HepG2 (cell line): ENCODE measurements at places on chromosomes 5 and 9. TPM values are rescaled to one million over a fixed set of nuclear protein-coding genes. Genes with fewer than 3 reads are reported as not detected.
A peak's percentile ranks its signal among the peaks of the same experiment; 100 is the strongest.

DNA sequence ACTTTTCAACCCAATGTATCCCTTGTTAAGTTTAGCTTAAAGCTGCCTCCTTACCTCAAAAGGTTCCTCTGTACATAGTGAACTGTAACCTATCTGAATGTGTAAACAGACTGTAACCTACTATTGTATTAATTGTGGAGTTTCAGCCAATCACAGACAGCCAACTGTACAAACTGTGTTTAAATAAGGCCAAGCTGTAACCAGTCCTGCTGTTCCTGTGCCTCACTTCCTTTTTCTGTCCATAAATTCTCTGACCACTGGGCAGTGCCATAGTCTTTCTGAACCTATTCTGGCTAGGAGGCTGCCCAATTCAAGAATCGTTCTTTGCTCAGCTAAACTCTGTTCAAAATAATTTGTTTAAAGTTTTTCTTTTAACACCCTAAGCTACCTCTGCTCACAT lies 74.7 kb upstream of the DAPK1 start:
- H3K27me3 ChIP-seq: no peaks in the 10 kb centered on the region; the same call in 1 of the 2 replicates
- no peaks in the 10 kb centered on the region for H3K4me1 ChIP-seq
- no peaks in the 10 kb centered on the region for H3K36me3 ChIP-seq
- H3K27ac ChIP-seq: no peak overlapping the region
- no peak for DNase-seq

GRCh38 chr9:74036549-74037231 lies 460.4 kb upstream of the RORB start:
- no peaks in the 10 kb centered on the region for H3K36me3 ChIP-seq
- H3K27ac ChIP-seq: no peak overlapping the region
- no peaks in the 10 kb centered on the region for H3K27me3 ChIP-seq
- H3K4me3 ChIP-seq: no peak overlapping the region

DNA sequence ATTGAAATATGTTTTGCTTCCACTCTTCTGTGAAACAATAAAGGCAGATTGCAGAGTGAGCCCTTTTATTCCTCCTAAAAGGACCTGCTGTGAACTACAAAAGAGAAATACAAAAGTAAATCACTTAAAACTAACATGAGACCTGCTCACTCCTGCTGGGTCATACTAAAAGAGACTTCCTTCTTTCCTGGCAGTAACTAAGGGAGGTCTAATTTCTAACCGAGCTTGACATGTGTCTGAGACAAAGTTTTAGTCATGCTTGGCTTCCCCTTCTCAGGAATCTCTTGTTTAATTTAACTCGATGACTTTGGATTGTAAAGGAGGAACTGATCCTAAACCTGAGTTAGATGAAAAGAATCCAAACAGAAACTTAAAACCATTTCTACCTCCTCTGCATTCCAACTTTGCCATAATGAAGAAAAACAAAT lies 86.4 kb upstream of the CDH6 start:
- H3K27me3 ChIP-seq: no peaks in the 10 kb centered on the region
- H3K36me3 ChIP-seq: no peaks in the 10 kb centered on the region
- no peak for DNase-seq
- no peak overlapping the region for H3K27ac ChIP-seq
- H3K4me1 ChIP-seq: no peaks in the 10 kb centered on the region

MARCHF3 gene
- 9.0 and 11.9 TPM in 2 replicates for total RNA-seq

TLR4 gene
- 0.22 and 0.34 TPM in 2 replicates for total RNA-seq

GRCh38 chr5:169668732-169669131 lies 31.7 kb downstream of the DOCK2 start:
- no peak overlapping the region for H3K27ac ChIP-seq
- H3K27me3 ChIP-seq: no peaks in the 10 kb centered on the region; the same call in 2 of the 3 replicates
- DNase-seq: no peak

GRCh38 chr9:101706261-101706798 lies 32.1 kb downstream of the GRIN3A start:
- H3K27ac ChIP-seq: no peak overlapping the region
- no peak overlapping the region for H3K4me3 ChIP-seq

ENTPD8 gene
- total RNA-seq: 0.21 and 0.44 TPM in 2 replicates

ZFP37 gene
- 3.7 and 5.6 TPM in 2 replicates for total RNA-seq

DNA sequence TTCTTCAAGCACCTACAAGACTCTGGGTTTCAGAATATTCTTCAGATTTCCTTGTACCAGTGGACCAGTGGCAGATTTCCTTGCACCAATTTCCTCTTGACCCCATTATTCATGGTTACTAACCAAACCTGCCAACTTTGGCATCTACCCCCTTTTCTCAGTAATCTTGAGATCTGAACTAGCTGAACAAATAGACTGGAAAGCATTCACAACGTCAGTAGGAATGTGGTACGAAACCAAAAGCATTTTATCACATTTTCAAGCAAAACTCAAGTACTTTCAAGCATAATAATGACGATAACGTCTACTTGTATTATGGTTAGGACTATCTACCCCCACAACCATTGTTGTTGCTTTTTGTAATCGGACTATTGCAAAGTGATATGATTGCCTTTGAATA lies 1217.3 kb downstream of the PTPRD start:
- no peaks in the 10 kb centered on the region for H3K36me3 ChIP-seq
- no peak for DNase-seq
- H3K4me3 ChIP-seq: no peak overlapping the region
- no peaks in the 10 kb centered on the region for H3K27me3 ChIP-seq
- no peak overlapping the region for H3K27ac ChIP-seq

GRCh38 chr5:44225231-44226160 lies 163.7 kb downstream of the FGF10 start:
- no peaks in the 10 kb centered on the region for H3K27me3 ChIP-seq
- no peak for DNase-seq
- no peak overlapping the region for H3K4me3 ChIP-seq
- no peaks in the 10 kb centered on the region for H3K36me3 ChIP-seq
- no peaks in the 10 kb centered on the region for H3K4me1 ChIP-seq

DNA sequence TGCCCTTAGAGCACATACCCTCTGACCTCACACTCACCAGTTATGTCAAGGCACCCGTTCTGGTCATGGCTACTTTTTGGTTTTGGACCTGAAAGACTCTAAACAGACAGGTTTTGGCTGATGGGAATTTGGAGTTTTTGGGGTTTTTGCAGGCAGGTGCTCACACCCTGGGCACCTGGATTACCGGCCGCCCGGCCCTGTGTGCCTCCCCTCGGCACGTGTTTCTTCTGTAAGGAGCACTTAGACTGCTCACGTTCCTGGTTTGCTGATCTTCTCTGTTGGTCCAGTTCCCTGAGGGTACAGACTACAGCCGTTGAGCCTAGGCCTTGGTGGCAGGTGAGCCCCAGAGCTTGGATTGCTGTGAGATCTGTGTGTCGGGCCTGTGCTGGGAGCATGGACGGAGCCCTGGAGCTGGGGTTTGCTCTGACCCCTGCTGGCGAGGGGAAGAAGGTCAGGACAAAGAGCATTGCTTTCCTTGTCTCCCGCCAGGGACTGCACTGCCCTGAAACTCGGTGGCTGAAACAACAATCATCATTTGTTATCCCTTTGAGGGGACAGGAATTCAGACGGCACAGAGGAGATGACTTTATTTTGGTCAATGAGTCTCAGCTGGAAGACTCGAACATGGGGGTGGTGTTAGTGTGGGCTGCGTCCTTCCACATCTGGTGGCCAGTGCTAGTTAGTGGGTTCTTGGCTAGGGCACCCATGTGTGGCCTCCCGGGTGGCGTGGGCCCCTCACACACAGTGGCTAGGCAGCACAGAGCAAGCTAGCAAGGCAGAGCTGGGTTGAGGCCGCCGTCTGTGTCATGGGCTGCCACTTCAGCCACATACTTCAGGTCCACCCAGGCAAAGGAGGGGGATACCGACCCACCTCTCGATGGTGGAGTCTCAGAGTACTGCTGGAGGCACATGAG lies 76.4 kb downstream of the EHMT1 start:
- H3K4me1 ChIP-seq: peaks cover 63% of the 10 kb centered on the region
- H3K27ac ChIP-seq: no peak overlapping the region
- H3K27me3 ChIP-seq: no peaks in the 10 kb centered on the region

BHMT2 gene
- 18.8 and 24.1 TPM in 2 replicates for total RNA-seq

IFNE gene
- not detected in 2 replicates for total RNA-seq

ZNF879 gene
- total RNA-seq: 2.6 and 2.8 TPM in 2 replicates

- H3K4me1 ChIP-seq: no peaks in the 10 kb centered on the region
- H3K36me3 ChIP-seq: no peaks in the 10 kb centered on the region
- H3K27ac ChIP-seq: no peak overlapping the region
- no peak overlapping the region for H3K4me3 ChIP-seq
- no peaks in the 10 kb centered on the region for H3K27me3 ChIP-seq
Observed at GRCh38 chr9:28378231-28378630, 805.0 kb upstream of the C9orf72 start.

DNA sequence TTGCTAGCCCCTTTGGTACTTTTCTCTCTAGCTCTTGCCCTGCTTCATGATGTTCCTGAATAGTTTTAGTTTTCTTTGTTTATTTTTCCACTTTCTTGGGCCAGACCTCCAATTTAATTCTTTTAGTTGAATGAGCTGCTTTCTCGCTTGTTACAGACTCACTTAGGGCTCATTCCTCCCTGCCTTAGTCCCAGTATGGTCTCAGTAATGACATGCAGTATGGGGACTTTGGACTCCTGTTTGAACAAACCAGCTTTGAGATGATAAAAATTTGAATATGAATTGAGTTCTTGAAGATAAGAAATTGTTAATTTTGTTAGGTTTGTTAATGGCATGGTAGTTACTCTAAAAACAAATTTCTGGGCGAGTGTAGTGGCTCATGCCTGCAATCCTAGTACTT lies 284.8 kb upstream of the DMRT1 start:
- DNase-seq: no peak
- no peak overlapping the region for H3K4me3 ChIP-seq
- H3K4me1 ChIP-seq: 0 out of 2 replicates have a peak, but pooled peaks cover 7% of the 10 kb centered on the region

GRCh38 chr9:4559261-4560182 lies 69.3 kb downstream of the SLC1A1 start:
- no peak overlapping the region for H3K27ac ChIP-seq
- no peak for DNase-seq

DNA sequence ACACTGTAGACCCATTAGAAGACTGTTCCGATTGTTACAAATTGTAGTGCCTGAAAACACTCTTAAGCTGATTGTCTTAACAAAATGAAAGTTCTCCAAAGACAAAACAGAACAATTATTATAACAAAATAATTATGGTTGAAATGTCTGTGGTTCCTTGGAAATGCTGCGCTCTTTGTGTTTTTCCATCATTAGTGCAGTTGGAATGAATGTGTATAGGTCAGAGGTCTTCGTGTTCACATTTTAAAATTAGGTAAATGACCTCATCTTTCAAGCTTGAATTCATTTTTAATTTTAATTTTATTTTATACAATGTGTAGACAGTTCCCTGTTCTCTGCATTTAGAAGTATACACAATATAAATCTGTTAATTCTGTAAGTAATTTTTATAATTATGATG lies 56.7 kb upstream of the NXNL2 start:
- no peak for DNase-seq
- no peaks in the 10 kb centered on the region for H3K27me3 ChIP-seq
- peaks cover 10% of the 10 kb centered on the region; the same call in 1 of the 3 replicates for H3K36me3 ChIP-seq

BTNL3 gene
- not detected in 2 replicates for total RNA-seq

DAP gene
- total RNA-seq: 22.0 and 51.2 TPM in 2 replicates

DNA sequence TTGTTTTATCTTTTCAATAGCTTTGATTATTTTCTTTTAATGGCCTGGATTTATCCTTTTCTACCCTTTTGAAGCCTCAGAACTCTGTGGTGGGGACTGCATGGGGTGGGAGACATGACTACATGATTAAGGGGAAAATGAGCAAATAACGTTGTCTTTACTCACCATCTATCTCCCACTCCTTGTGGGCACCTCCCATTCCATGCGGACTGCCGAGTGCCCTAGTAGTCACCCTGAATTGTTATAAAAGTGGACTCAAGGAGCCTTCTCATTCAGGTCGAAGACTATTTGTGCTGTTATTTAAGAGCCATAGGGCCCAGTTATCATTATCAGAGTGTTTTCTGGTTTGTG lies 281.8 kb downstream of the MLLT3 start:
- no peak overlapping the region for H3K4me3 ChIP-seq
- no peak overlapping the region for H3K27ac ChIP-seq
- H3K4me1 ChIP-seq: no peaks in the 10 kb centered on the region
- no peaks in the 10 kb centered on the region for H3K36me3 ChIP-seq
- no peak for DNase-seq

DNA sequence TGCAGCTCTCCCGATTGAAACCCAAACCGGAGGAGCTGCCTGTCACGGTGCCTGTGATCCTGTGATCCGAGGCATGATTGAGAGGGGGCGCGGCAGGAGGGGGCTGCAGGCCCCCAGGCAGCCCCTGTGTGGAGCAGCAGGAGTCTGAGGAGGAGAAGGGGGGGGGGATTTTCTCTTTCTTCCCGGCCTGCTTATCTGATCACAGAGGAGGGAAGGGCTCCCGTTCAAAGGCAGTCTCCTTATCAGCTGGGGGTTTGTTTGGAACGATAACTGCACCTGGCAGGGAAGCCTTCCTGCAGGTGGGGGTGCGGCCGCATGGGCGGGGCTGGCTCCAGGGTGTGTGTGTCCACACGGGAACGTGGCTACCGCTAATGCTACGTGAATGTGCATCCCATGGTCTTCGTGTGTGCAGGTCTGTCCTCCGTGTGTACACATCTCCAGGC lies 38.4 kb downstream of the LMX1B start:
- no peak for DNase-seq
- H3K27me3 ChIP-seq: peaks cover 17% of the 10 kb centered on the region
- no peaks in the 10 kb centered on the region for H3K36me3 ChIP-seq
- no peak overlapping the region for H3K4me3 ChIP-seq

HTR4 gene
- total RNA-seq: not detected in 2 replicates

PCDHB2 gene
- total RNA-seq: 3.6 and 7.1 TPM in 2 replicates

GRCh38 chr5:148542812-148543211 lies 111.5 kb downstream of the HTR4 start:
- no peak overlapping the region for H3K4me3 ChIP-seq
- no peak overlapping the region for H3K27ac ChIP-seq
- no peaks in the 10 kb centered on the region for H3K27me3 ChIP-seq
- DNase-seq: no peak
- no peaks in the 10 kb centered on the region for H3K4me1 ChIP-seq

DNA sequence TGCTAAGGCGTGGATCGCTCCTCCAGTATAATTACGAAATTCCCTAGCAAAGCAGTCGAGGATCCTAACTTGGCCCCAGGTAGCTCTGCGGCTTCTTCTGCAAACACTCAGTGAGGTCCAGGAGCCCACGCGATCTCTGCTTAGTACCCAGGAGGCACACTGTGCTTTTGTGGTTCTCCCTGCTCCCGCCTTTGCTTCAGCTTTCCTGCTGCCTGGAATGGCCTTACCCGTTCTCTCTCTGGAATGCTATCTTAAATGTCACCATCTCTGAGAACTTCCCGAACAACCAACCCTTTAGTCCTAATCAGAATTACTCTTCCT lies 639 bp downstream of the INVS start:
- peak; percentile 35 for DNase-seq
- H3K4me3 ChIP-seq: peak overlapping the region; percentile 71
- peaks cover 8% of the 10 kb centered on the region; the same call in 1 of the 3 replicates for H3K36me3 ChIP-seq
- peaks cover 25% of the 10 kb centered on the region for H3K4me1 ChIP-seq
